Suppressor macrophage treated with lipopolysaccharide for 1 hour (primary cell): ENCODE measurements at places on chromosomes 5 and 9.

GRCh38 chr9:36891341-36891811, 142.7 kb downstream of the PAX5 start:
- no peak for DNase-seq

DNA sequence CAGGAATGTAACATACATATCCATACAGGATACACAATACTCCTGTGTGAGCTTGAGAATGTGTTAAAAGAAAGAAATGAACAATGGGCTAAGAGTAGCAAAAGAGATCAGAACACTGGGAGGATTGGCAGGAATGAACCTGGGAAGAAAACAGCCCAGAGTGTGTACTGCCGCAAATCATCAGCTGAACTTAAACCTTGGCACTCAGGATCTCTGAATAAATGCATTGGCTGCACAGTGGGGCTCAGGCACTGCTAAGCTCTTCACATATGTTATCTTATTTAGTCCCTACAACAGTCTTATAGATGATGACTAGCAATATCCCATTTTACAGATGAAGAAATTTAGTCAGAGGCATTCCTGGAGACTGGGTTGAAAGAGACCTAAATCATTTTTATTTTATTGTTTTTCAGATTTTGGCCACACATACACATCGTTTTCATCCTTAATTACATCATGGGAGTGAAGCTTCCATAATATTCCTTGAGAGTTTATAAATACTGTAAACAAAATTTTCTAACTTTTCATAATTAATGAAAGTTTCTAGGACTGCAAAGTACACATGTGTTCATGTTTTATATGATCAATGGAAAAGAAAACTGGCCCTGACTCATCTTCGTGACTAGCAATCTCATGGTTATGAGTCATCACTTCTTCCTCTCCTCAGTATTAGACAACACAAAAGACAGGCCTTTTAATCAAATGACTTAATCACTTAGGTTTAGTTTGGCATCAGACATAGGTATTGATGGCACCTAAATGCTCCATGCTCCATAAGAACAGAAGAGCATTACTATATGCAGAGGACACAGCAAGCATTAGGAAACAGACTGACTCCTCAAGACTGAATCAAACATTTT, 59.2 kb downstream of the CDH18 start:
- peak; percentile 54 for DNase-seq

- DNase-seq: no peak
These were observed 2.1 kb upstream of the MARCHF6 start for GRCh38 chr5:10351199-10351905.

DNA sequence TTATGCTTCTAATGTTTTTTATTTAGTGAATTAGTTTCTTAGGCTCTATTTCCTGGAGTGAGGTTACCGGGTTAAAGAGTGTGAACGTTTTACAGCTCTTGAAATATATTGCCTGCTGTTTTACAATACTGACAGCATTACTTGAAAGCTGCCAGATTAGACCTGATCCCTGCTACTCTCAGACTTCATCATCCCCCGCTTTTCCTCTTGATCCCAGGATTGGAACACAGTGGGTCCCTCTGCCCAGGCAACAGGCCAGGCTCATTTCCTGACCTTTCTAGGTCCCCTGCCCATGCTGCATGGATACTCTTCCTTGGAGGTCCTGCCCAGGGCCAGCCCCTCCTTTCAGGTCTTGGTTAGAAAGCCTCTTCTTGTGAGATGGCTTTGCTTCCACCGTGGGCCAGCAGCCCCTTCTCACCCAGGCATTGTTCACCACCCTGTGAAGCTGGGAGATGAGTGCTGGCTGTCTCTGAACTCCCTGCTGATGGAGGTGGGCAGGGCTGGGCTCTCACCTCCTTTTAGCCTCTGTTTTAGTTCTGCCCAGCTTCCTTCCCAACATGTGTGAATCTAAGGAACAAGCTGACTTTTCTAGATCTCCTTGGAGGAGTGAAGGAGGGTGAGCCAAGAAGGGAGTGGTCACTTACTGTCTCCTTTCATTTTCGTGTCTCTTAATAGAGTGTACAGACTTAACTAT, 15.5 kb upstream of the FAM120AOS start:
- DNase-seq: peak; percentile 18

DNA sequence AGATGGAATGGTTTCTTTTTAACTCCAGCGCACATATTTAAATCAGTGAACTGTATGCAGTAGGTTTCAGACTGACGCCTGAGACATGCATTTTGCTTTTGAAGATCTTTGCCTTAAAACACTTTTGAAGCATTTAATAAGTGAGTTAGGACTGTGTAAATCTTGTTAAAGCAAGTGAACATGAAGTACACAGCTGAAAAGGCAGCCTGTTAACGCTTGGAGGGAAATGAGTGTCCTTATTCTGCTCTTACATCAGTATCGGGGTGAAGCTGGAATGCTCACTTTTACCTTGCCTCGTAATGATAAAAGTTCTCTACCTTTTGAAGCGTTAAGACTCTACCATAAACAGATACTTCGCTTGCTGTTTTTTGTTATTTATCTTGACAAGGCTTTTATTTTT, 552.2 kb downstream of the ZNF608 start:
- no peak for DNase-seq

DNA sequence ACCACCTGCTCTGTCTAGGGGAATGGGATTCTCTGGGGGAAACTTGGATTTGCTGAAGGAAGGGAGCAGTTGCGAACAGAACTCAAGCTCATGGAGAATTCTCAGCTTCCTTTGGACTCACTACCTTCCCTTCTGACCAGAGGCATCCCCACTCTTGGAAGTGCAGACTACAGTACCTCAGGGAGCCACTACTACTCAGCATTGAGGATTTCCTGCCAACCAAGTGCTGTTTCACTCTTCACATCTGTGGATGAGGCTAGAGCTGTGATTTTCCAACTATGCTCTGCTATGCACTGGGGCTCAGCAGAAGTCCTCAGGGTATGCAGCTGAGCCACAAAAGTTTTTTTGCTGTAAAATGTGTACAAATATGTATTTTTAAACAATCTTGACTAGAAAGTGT, 43.9 kb downstream of the MACROH2A1 start:
- no peak for DNase-seq

GRCh38 chr9:84819491-84819991, 150.0 kb downstream of the NTRK2 start:
- no peak for DNase-seq

- DNase-seq: no peak
These were observed 6.0 kb upstream of the PRRT1B start for GRCh38 chr9:131539223-131539923.

GRCh38 chr9:15140051-15140450, 167.0 kb downstream of the TTC39B start:
- no peak for DNase-seq

- peak; percentile 9 for DNase-seq
These were observed 33.4 kb upstream of the TTC1 start for GRCh38 chr5:159975462-159976019.

DNA sequence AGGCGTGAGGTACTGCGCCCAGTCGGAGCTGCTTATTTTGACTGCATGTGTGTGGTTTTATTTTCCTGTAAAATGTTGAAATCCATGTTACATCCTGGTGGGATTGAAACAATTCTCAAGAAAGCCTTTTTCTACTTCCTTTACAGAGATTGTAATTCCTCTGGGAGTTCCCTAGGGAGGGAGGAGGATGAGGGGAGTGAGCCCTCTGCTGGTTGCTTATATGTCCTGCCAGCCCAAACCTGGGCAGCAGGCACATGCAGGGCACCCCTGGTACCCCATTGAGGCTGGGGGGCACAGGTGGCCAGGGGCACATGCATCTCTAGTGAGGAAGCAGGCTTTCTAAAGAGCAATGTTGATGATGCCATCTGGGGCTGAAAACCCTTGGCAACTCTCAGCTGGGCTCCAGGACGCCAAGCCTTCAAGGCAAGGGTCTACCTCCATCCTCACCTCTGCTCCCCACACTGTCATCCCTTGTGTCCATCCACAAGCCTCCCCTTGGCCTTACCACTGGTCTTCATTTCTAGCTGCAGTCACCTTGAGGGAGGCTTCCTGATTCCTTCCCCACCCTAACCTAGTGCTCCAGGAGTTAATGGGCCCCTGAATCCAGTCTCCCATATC, 84.7 kb upstream of the TNFSF8 start:
- peak; percentile 67 for DNase-seq

GRCh38 chr5:159657771-159658170, 258.5 kb upstream of the ADRA1B start:
- no peak for DNase-seq

DNA sequence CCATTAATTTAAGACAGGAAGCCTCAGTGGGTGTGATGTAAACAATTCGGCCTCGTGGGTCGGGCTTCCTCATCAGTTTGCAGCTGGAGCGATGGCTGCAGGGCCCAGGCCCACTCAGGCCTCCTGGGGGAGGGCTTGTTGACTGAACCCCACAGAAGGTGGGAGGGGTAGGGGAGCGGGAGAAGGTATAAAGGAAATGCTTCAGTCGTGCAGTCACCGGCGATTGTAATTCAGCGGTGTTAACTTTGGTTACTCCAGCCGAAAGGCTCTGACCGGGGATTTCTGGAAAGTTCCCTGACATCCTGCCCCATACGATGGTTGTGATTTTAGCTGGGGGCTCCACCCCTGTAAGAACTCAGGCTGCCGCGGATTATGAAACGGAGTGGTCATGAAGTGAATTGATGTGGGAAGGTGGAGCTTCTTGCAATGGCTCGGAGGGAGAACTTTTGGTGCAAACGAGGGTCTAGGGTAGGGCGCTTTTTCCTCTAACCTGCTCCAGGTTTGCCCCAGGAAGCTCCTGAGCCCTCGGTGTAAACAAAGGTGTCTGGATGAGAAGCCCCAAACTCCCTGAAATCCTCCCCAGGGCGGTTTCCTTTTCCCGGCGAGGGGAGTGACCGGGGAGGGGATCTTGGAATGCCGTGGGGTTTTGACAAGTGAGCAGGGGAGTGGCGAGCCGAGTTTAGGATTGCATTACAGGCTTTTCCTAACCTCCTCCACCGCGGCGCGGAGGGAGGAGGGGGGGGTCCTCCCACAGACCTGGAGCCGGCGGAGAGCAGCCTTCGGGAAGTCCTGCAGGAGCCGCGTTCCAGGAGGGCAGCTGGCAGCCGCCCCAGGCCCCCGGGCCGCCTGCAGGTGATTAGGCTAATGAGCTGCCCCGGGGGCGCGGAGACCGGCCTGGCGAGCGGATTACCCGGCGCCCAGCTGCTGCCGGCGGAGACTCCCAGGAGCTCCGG, 215.5 kb downstream of the PDZD2 start:
- DNase-seq: peak; percentile 61

DNA sequence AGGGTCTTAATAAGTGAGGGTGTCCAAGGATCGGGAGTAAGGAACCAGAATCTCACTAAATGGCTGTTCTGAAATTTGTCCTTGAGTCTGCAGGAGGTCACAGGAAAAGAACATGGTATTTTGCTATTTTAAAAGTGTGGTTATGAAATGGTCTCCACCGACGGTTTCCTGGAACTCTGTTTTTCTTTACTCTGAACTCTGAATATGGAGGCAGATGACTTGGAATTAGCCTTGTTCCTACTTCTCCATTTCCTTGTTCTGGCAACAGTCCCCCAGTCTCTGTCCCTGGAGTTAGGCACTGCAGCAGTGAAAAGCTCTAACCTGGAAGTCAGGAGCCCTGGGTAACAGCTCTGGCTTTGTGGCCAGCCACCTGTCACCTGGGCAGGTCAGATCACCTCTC, 46.6 kb upstream of the C5orf58 start:
- peak; percentile 33 for DNase-seq

- DNase-seq: no peak
These were observed 118.7 kb upstream of the GAS1 start for GRCh38 chr9:87065981-87066380.

DNA sequence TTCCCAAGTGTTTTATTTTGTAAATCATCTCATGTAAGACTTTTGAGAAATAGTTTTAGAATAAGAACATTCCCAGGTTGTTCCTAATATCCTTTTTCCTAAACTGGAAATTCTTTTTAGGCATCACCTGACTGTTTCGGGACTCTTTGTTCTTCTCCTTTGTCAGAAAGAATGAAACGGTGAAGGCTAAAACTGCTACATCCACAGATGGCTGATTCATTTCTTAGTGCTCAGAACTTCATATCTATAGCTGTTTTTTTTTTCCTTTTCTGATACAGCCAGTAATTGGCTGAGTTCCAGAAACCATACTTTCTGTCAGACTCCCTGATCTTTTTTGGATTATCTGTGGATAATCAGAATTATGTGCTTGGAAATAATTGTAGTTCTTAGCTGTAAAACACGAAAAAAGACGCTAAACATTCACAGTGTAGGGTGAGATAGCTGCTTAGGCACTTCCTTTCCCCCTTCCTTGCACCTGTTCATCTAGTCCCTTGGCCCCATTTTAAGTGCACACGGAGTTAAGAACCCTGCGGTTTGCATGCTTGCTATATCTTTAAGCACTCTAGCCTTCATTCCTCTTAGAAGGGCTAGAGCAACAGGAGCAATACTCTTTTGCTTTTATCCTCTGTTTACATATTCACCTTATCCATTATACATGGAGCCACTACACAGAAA, 283.9 kb downstream of the PJA2 start:
- DNase-seq: no peak

GRCh38 chr5:133944263-133945185, 23.9 kb downstream of the C5orf15 start:
- DNase-seq: peak; percentile 66

DNA sequence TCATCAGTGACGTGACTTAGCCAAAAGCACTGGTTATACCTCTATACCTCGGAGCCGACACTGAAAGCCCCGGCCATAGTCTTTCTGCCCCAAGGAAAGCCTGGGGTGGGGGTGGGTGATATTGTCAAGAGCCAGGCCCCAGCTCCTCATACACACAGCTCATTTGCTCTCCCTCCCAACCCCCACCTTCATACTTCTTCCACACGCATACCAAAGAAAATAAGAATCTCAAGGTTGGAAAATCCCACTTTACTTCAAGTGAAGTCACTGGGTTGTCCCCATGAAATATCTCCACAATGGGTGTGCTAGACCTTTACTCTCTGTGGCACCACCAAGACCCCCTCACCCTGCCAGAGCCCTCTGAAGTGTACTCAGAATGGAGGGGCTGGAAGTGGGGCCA, 27.1 kb upstream of the MGAT1 start:
- DNase-seq: peak; percentile 87

- no peak for DNase-seq
These were observed 72.2 kb downstream of the MED27 start for GRCh38 chr9:132007371-132008025.

DNA sequence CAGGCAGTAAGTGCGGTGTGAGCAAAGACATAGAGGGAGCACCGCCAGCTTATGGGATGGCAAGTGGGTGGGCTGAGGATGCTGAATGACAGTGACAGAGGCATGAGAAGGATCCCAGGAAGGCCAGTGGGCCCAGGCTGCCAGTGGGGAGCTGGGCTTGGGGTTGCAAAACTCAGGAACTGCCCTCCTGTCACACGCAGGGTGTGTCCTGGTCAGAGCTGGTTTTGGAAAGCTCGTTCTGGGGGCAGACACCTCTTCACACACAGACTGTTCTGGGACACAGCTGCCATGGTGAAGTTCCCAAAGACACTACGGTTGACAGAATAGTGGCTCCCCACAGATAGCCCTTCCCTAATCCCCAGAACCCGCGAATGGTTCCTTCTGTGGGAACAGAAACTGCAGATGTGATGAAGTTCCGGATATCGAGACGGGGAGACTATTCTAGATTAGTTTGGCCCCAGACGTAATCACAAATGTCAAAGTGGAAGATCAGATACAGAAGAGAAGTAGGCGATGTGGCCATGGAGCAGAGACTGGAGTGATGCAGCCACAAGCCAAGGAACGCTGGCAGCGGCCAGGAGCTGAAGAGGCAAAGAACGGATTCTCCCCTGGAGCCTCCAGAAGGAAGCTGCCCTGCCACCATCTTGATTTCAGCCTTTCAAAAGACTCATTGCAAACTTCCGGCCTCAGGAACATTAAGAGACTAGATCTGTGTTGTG, 159.0 kb downstream of the COL23A1 start:
- DNase-seq: peak; percentile 24
